Thymus (tissue), 14 donors: ENCODE measurements at places on chromosomes 2 and 18. TPM values are rescaled to one million over a fixed set of nuclear protein-coding genes. Genes with fewer than 3 reads are reported as not detected.

DNA sequence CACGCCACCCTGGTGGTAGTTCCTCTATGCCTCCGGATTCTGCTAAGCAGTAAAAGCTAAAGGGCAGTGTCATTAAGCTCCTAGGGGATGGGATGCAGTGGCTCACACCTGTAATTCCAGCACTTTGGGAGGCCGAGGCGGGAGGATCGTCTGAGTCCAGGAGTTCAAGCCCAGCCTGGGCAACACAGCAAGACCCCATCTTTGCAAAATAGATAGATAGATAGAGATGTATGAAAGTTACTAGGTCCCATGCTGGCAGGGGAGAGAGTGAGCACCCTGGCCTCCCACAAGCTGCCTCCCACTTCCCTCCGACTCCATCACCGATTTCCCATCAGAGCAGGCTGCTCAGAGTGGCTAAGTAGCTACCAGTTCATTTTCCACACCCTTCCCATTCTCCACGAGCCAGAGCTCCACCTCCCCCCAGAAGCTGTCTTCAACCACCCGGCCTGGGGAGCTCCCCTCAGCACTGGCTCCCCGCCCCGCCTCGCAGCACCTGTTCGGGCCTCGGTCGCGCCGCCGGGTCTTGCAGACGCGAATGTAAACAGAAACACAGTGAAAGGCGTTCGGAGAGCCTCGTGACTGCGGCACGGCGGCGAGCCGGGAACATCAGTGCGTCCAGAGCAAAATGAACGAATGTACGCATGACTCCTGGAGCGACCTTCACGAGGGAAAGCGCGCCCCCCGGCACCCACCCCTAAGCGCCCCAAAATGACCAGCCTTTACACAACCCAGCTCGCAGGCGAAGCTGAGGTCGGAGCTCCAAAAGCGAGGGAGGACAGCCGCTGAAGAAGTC lies 598 bp upstream of the CEP68 start:
- peak; percentile 73 for DNase-seq

GRCh38 chr2:112216167-112216566 lies 38.7 kb downstream of the ZC3H8 start:
- no peak for DNase-seq

MFSD2B gene
- 0.19 TPM for total RNA-seq

CHRNA1 gene
- total RNA-seq: 2.2 TPM

GRCh38 chr2:218465987-218466633 lies 47.2 kb downstream of the VIL1 start:
- DNase-seq: no peak

DNA sequence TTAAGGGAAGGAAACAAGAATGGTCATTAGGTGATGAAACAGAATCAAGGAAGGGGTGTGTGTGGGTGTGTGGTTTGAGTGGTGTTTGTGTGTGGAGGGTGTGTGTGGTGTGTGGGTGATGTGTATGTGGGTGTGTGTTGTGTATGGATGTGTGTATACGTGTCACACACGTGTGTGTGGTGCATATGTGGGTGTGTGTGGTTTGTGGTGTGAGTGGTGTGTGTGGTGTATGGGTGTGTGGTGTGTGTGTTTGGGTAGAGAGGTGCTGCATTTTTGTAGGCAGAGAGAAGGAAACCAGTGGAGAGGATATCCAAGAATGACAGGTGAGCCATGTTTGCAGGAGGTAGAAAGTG lies 1.1 kb upstream of the CEP192 start:
- no peak for DNase-seq

- no peak for DNase-seq
These were observed 2.6 kb downstream of the MAP2 start for GRCh38 chr2:209426432-209426831.

FN1 gene
- 222 TPM for total RNA-seq

GRCh38 chr18:21693322-21693721 lies 11.3 kb downstream of the ABHD3 start:
- DNase-seq: no peak

GRCh38 chr2:16253291-16253690 lies 312.9 kb downstream of the MYCN start:
- no peak for DNase-seq

DNA sequence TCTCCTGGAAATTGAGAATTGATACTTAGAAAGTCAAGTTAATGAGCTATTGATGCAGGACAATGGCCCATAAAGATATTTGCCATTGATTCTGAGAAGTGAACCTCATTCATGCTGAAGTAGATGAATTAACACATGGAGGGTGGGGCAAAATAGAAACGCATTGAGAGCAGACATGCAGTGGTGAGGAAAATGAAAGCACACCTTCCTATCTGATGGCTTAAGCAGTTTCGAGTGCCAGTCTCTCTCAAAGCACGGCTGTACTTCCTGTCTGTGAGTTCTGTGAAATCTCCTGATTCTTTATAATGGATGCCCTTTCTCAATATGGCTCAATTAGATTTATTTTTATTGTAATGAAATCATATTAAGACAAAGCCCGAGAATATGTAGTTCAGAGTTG lies 247.0 kb downstream of the TMX3 start:
- DNase-seq: no peak

- no peak for DNase-seq
These were observed 60.6 kb downstream of the PTPN4 start for GRCh38 chr2:119820275-119820674.

TMEM17 gene
- 1.0 TPM for total RNA-seq

DNA sequence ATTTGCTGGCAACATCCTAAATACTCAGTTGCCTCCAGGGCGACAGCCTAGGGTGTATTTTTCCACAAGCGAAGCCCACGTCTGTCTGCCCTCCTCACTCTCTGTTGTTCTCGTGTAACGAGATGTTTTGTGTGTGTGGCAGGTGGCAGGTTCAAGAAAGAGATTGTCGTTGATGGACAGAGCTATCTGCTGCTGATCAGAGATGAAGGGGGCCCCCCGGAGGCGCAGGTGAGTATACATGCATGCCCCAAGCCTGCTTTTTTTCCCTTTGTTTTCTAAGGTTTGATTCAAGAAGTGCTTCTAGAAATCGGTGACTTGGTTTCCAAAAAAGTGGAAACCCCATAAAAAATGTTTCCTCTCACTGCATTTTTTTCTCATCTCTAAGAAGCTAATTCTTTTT lies 247.0 kb downstream of the AGAP1 start:
- DNase-seq: no peak

POU3F3 gene
- 0.14 TPM for total RNA-seq

DNA sequence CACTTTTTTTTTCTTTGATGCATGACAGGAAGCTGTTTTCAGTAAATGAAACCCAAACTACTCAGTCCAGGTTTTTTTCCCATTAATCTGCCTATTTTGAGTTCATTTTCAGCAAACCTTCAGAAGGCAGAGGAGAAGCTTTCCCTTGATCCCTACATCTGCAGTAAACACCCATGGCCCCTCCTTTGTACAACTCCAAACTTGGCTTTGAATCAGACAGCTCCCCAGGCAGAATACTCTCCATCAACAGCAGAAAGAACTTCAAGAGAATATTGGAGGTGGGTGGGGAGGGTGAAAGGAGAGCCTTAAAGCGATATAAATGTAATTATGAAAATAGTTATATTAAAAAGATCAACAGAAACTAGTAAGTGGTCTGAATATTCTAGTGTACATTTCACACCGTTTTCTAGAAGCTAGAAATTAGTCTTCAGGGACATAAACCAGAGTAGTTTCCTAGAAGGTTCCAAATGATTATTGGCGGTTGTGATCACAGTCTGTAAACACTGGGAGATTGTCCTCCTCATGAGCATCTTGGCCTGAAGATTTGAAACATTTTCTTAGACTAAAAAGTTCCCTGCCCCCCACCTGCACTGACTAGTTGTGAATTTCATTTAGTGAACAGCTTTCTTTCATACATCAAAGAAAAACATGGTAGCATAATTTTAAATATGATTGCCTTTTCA lies 75.1 kb upstream of the STK39 start:
- DNase-seq: no peak

DNA sequence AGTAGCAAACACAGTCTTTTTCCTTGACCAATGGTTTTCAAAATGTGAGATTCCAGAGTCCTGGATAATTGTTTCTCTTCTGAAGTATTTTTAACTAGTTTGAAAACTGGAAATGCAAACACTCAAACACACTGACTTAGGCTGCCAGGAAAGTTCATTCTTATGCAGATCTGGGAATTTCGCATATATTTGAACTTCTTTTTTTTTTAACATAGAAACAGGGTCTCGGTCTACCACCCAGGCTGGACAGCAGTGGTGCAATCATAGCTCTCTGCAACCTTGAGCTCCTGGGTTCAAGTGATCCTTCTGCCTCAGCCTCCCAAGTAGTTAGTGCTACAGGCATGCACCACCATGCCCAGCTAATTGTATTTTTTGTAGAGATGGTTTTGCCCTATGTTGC lies 79.6 kb downstream of the DYM start:
- DNase-seq: no peak

MAL gene
- total RNA-seq: 190 TPM

- no peak for DNase-seq
These were observed 2.1 kb downstream of the FZD5 start for GRCh38 chr2:207767461-207768167.

GRCh38 chr18:27750014-27750413 lies 426.9 kb downstream of the CDH2 start:
- DNase-seq: peak; percentile 0

DNA sequence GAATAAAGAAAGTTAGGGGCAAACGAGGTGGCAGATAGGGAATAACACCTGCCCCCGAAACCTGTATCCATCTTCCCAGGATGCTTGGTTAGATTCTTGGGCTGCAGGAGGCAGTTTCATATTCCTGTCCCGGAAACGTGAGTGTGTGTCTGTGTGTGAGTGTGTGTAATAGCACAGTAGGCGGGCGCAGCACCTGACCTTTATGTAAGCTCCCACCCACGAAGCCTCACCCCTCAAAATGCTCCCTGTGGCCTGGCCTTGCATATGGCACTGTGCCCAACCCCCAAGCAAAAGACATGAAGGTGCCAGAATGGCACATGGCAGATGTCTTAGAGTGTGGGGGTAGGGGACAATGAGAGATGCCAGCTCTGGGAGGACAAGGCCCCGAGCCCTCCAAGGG lies 48.9 kb downstream of the EFR3B start:
- no peak for DNase-seq

ARID5A gene
- total RNA-seq: 18.9 TPM

DNA sequence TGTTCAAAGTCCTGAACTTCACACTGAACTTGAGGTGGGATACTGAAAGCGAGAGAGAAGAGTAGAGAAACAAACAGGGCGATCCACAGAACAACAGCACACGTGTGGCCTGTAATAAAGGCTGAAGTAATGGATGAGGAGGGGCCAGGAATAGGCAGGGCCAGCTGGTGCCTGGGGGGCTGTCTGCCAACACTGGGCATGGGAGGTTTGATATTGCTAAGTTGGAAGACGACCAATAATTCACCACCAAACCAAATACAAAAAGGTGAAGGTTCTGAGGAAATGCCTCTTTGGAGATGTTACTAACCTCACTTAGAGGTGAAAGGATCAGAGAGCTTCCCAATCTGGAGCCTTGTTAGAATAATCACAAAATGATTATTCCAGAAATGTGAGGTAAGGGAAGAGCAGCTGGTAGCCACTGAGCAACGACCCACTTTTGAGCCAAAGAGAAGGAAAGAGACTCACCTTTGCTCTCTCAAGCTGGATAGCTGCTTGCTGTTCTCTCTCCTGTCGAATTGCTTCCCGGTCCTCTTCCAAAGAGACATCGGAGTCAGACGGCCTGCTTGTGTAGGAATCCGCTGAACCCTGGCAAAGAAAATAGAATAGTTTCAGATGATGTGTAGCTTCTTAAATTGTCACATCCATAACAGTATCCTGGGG lies 54.7 kb upstream of the ARL5A start:
- DNase-seq: no peak

DNA sequence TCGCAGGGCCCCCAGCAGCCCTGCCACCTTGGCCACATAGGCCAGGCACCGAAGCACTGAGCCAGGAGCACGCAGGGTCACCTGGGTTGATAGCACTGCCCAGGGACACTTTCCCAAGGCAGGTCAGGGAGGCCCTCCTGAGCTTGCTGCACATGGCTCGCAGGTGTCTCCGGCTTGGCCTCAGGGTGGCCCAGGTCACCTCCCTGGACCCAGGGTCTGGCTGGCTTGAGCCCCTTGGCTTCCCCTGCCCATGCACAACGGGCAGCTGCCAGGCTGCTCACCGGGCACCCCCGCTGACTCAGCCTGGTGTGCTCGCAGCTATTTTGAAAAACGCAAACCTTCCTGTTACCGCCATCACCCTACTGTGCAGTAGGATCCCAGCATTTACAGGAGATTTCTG lies 502.3 kb downstream of the EIPR1 start:
- DNase-seq: no peak

- DNase-seq: no peak
These were observed 38.7 kb downstream of the RPL31 start for GRCh38 chr2:101040761-101041160.

GRCh38 chr18:32754508-32755263 lies 18.1 kb downstream of the KLHL14 start:
- no peak for DNase-seq

DNA sequence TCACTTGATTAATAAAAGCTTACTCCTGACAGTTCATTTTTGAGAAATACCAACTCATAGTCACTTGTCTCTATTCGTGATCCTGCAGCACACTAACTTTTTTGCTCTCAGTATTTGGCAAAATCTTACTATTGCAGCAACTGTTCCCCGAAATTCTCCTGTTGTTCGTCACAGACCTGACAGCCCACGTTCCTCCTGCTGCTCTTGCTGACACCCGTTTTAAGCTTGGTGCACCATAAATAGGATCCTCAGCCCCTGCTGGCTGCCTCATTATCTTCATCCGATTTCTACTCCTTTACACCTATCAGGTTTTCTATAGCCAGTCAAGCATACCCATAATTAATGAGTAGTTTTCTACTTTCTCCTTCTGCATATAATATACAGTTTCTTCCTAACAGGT lies 368.8 kb downstream of the PLCL1 start:
- DNase-seq: no peak
